ENCODE measurements at places on chromosomes 11 and 22.
A peak's percentile ranks its signal among the peaks of the same experiment; 100 is the strongest.

DNA sequence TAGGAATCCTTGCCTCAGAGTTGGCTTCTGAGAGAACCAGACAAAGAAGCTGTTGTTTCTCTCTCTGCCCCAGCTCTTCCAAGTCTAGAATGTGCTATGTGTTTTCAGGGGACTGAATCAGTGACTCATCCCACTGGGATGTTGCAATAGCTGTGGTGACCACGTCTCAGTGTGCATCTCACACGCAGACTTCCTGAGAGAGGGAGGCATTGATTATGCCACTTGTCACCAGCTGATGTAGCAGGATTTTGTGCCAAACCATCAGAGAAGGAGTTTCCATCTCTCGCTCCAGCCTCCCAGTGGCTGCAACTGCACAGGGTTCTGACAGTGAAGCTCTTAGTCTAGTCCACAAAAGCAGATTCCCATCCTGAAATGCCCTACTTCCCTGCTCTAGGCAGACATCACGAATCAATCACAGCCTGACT lies 455.8 kb downstream of the MIAT start:
- no peak for DNase-seq

DNA sequence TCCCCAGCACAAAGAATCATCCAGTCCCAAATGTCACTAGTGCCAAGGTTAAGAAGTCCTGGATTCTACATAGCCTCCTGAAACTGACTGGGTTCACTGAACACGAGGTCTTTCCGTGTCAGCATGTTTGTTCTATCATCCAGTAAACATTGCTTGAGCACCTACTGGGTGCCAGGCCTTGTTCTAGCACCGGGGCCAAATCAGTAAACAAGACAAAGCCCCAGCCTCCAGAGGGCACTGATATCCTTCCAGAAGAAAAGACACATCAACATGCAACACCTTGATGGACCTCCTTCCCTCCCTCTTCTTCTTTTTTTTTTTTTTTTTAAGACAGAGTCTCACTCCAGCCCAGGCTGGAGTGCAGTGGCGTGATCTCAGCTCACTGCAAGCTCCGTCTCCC lies 26.9 kb downstream of the TPST2 start:
- no peak for DNase-seq

- peak; percentile 39 for DNase-seq
Measured at GRCh38 chr22:49232319-49233067, 595.2 kb downstream of the BRD1 start.

DNA sequence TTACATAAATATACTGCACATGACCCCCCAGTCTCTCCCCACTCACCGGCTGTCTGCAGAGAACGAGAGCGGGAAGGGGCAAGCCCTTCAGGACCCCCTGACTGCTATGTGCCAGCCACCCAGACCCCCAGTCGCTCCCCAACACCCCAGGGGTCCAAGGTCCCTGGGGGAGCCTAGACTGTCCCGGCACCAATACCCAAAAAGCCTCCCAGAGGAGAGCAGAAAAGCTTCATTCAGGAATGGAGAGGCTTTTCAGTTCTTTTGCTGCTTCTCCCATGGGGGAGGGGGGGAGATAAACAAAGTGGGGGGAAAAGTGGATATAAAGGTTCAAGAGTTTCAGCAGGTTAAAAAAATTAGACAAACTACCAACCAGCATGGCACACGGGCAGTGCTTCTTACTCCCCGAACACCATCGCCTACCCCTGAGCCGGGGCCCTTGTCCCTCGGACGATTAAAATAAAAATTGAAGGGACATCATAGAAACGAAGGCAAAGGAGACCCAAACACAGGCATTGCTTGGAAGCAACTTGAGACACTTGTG lies 1.3 kb downstream of the CSNK1E start:
- no peak for DNase-seq

GRCh38 chr22:41911001-41911611 lies 3.8 kb downstream of the SHISA8 start:
- DNase-seq = peak; percentile 85

DNA sequence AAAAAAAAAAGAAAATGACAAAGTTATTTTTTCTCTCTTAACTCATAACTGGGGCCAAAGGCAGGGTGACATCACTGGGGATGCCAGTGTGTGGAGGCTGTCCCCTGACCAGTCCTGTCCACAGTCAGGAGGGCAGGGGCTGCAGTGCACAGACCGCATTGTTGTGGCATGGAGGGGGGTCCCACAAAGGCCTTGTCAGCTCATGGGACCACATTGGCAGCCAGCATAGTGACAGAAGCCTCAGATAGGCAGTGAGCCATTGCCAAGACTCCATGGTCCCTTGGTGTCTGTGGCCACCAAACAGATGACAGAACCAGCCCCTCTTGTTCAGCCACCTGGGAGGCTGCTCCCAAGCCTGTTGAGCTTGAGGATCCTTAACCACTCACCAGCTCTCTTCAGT lies 4.1 kb downstream of the TMEM80 start:
- no peak for DNase-seq

- no peak for DNase-seq
Measured at GRCh38 chr11:94739331-94739730, 28.8 kb upstream of the AMOTL1 start.

GRCh38 chr11:68525930-68526329 lies 65.4 kb downstream of the PPP6R3 start:
- no peak for DNase-seq

- DNase-seq = no peak
Measured at GRCh38 chr11:74147199-74147929, 23.4 kb downstream of the C2CD3 start.

GRCh38 chr11:1084561-1085439 lies 10.1 kb downstream of the MUC2 start:
- no peak for DNase-seq

DNA sequence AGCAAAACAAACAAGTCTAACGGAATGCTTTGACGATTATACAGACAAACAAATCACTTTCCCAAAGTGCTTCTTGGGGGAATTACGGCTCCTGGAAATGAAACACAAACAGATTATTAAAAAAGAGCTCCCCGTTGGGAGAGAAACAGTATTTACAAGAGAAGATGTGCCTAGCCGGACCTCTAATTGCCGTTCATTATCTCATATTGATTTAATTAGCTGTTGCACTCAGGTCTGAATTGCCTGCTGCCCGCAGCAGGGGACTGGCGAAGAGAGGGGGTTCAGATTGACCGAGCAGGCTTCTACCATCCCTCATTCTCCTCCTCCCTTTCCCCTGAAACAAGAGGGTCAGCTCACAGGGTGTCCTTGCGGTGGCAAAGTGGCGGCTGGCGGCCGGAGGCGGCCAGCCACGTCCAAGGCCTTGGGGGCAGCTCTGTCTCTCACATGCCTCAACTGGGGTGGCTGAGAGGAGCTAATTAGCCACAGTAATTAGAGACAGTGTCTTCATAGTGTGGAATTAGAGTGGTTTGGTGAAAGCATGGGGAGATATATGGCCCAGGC lies 295.1 kb downstream of the MIAT start:
- DNase-seq = peak; percentile 66

DNA sequence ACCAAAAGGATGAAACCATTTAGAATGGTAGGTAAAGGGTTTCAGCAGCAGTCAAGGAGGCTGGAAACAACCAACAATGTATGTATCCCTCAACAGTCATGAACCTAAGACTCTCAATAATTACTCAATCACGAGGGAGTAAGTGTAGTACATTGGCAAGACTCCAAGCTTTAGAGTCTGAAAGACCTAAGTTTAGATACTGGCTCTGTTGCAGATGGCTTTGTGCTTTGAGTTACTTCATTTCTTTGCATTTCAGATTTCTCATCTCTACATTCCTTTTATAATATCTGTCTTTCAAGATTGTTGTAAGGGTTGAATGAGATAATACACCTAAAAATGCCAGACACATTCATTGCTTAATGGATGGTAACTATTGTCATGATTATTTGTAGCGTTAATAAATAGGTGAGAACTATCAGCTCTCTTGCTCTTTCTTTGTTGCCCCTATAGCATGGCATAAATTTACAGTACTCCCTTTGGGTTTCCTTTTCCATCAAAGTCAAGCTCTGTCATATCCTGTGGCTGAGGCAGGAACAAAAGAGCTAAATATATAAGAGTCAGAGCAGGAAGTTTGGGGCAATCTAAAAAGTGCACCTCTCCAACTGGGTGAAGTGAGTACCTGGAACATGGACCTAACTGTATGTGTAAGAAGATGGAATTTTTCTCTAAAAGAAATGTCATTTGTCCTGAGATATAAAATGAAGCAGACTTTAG lies 228.2 kb upstream of the ZC3H12C start:
- DNase-seq = no peak

DNA sequence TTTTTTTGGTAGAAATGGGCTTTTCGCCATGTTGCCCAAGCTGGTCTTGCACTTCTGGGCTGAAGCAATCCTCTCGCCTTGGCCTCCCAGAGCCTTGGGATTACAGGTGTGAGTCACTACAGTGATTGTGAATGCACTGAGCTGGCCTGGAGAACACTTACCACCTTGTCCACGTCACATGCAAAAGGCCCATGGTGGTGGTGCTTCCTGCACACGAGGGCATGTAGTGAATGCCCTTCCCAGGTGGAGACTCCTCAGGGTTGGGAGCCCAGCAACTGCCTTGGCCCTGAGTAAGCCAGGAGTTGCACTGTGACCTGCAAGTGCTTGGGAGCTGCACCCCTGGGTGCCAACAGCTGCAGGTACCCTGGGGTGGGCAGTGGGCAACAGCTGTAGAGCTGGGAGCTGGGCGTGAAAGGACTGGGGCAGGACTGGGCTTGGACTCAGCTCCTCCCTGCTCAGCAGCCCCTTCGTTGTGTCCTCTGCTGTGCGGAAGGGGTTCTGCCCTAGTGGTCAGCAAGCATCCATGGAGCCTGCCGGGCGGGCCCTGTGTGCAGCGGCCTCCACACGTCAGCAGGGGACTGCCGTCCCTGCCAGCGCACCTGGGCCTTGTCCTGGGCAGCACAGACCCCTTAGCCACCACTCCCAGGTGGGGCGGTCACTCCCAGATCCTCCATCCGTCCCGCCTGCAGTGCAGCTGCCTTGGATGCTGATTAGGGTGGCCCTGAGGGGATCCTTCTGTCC lies 9.3 kb upstream of the ADORA2A start:
- DNase-seq = no peak

DNA sequence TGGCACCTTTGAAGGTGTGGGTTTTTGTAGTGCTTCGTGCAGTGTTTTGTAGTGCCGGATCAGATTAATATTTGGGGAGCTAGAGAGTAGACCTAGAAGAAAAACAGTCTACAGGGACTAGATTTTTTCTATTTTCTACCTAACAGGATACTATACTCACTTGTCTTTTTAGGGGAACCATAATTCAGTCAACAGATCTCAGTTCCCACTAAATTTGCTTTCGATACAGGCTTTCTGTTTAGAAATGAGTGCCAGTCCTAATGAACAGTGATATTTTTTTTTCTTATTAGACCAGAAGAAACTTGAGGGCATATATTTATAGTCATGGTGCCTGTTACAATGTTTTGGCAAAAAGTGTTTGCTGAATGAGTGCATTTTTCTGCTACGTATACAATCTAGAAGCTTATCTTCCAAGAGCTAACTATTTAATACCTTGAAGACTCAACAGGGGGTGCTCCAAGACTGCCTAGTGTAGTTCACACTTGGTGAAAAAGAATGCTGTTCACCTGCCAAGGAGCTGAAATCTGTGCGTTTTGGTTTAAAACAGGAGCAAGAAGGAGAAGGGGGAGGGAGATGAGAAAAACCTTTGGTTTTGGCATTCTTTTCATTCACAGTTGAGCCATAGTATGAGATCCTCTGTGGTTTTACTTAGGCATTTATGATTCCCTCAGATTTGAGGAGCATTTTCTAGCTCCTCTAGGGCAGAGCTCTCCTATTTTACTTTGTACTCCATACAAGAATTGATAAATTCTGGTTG lies 44.9 kb upstream of the VSTM5 start:
- DNase-seq = peak; percentile 26

- no peak for DNase-seq
Measured at GRCh38 chr22:17629173-17629489, 582 bp upstream of the ATP6V1E1 start.

- peak; percentile 89 for DNase-seq
Measured at GRCh38 chr22:30920407-30920806, 48.2 kb downstream of the MORC2 start.

DNA sequence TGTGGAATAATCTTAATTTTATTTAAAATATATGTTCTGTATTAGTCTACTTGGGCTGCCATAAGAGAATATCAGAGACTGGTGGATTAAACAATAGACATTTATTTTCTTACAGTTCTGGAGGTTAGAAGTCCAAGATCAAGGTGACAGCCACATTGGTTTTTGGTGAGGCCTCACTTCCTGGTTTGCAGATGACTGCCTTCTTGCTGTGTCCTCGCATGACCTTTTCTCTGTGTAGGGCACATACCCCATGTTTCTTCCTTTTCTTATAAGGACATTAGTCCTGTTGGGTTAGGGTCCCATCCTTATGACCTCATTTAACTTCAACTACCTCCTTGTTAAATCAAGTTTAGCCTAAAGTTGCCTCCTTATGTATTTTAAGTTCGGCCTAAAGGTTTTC lies 202.7 kb upstream of the MPPED2 start:
- no peak for DNase-seq

DNA sequence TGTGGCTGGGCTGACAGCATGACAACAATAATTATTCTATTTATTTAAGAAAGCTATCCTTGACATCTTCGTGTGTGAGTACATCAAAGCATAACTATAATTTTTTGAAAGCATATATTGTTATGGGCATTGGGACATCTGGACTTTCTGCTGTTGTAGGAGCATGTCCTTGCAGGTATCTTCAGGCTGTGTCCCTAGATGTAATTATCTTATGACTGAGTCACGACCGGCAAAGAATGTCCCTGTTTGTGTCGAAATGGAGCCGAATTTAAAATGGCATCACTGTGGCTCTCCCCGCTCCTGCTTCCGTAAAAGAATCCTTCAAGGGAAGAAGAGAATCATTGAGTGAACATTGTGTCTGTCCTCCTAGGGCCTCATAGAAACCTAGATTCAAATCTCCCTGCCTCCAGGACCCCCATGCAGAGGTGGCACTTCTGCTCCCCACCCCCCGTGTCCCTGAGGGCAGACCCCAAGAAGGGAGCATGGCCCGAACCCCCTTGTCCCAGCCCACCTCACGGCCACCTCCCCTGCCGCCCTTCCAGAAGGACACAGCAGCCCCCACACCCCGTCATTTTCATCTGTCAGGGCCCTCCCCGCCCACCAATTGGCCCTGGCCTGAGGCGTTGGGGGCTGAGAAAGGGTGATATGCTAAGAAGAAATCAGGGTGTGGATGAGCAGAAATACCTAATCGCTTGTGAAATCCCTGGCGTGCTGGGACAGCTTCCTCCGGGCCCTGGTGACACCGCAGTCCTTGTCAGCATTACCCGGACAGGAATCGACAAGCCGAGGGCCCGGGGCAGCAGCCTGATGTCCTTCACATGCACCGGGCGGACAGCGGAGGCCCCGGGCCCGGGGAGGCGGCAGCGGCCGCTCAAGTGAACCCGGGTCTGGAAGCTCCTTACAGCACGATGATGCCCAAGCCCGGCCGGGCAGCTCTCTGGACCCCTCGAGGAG lies 48.6 kb upstream of the SLC22A12 start:
- peak; percentile 48 for DNase-seq

GRCh38 chr11:74397501-74398243 lies 561 bp downstream of the PGM2L1 start:
- peak; percentile 59 for DNase-seq

Data from H7 (cell line).